ENCODE measurements at places on chromosomes 12 and 14.

DNA sequence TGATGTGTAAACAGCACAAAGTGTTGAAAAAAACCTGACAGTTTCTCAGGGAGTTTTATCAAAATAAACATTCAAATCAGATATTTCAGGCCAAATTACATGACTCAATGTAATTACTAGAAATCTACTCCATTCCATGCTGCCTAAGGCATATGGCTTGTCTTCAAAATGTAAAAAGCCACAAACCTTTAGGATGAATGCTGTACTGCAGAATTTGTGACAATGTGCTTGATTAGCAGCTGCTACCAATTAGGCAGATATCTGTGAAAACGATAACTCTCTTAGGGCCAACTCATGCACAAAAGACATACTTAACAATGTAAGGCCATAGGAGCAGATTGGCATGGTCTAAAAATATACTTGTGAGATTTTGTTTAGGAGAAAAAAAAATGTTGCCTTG lies 267.0 kb downstream of the DACT1 start:
- no peak for DNase-seq

DNA sequence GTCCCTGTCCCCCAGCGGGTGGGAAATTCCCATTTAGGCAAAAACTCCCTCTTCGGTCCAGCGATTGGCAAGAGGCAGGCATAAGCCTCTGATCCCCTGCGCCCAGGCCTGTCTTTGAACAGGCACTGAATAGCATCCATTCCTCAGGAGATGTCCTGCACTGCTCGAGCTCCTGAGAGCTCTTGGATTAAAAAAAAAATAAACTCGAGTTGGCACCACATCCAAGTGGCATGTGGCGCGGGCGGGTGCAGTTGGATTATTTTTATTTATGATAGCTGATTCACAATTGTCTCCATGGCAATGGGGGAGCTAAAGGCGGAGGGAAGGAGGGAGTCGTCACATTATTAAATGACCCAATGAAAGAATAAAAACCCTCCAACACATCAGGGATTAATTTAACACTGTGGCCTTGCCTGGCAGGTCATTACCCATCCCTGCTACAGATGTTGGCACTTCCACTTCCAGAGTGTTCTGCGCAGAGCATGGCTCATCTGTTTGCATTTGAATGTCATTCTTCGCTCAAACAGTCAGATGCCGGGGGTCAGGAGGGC lies 207.2 kb downstream of the AACS start:
- no peak for DNase-seq

DNA sequence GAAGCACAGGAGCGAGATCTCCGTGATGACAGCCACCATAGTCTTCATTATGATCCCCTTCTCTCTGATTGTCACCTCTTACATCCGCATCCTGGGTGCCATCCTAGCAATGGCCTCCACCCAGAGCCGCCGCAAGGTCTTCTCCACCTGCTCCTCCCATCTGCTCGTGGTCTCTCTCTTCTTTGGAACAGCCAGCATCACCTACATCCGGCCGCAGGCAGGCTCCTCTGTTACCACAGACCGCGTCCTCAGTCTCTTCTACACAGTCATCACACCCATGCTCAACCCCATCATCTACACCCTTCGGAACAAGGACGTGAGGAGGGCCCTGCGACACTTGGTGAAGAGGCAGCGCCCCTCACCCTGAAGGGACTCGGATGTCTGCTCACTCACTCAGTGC lies 775 bp downstream of the OR10P1 start:
- no peak for DNase-seq

GRCh38 chr12:75921622-75922289 lies 109.8 kb downstream of the PHLDA1 start:
- no peak for DNase-seq

DNA sequence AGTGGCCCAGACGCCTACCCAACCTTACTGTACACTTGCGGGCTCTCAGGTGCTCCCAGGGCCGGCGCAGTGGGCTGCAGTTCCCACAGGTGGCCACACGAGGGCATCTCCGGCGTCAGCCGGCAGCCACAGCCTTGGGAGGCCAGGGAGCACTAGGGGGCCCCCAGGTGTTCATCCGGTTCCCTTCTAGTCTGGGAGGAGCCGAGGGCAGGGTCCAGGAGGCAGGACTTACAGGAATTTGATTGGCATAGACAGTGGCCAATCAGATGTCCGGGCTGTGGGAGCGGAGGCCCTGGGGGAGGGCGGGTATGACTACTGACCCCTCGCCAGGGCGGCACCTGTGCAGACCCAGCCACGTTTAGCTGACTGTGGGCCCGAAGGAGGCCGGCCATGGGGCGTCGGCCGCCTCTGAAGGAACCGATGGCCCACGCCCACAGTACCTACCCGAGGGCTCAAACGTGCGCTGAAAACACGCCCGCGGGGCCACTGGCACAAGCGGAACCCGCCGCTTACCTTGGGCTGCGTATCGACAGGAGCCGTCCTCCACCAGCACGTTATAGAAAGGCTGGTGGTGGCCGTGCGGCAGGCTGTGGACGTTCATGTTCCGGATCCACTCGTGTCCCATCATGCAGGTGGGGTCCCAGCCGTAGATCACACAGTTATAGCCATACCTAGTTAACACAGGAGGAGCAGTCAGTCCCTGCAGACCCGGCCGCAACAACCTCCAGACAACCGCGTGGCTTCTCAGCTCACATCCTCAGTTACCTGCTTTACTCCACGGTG lies 34.8 kb downstream of the FBXO21 start:
- DNase-seq, result peak; percentile 12

- peak; percentile 83 for DNase-seq
These were observed at the start of gene ABCB9 for GRCh38 chr12:122965851-122966742. Gene ABCB9, minus strand, starts transcription at chr12:122966463. Its CDS starts 6,228 bp downstream, at chr12:122960235.

DNA sequence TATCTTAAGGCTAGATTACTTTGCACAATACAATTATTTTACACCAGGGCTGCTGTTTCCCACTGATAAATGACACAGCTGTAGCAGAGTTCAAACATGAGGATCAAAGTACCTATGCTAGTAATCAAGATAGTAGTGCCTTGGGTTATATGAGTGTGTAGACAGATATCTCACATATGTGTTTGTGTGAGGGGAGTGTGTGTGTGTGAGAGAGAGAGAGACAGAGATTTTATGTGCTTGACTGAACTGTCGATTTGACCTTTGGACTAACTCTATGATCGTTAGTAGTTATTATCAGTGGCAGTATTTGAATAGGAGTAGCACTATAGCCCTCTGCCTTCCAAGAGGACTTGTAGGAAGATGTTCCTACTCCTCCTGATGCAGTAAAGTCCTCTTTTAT lies 15.5 kb downstream of the PLEKHA5 start:
- DNase-seq, result no peak

- no peak for DNase-seq
These were observed 21.6 kb downstream of the EXOC5 start for GRCh38 chr14:57246933-57247657.

GRCh38 chr12:76346236-76346635 lies 2.0 kb downstream of the BBS10 start:
- no peak for DNase-seq

- no peak for DNase-seq
These were observed 90.4 kb downstream of the SRRM4 start for GRCh38 chr12:119071638-119072231.

GRCh38 chr14:52950410-52950897 lies 396 bp downstream of the FERMT2 start:
- no peak for DNase-seq

DNA sequence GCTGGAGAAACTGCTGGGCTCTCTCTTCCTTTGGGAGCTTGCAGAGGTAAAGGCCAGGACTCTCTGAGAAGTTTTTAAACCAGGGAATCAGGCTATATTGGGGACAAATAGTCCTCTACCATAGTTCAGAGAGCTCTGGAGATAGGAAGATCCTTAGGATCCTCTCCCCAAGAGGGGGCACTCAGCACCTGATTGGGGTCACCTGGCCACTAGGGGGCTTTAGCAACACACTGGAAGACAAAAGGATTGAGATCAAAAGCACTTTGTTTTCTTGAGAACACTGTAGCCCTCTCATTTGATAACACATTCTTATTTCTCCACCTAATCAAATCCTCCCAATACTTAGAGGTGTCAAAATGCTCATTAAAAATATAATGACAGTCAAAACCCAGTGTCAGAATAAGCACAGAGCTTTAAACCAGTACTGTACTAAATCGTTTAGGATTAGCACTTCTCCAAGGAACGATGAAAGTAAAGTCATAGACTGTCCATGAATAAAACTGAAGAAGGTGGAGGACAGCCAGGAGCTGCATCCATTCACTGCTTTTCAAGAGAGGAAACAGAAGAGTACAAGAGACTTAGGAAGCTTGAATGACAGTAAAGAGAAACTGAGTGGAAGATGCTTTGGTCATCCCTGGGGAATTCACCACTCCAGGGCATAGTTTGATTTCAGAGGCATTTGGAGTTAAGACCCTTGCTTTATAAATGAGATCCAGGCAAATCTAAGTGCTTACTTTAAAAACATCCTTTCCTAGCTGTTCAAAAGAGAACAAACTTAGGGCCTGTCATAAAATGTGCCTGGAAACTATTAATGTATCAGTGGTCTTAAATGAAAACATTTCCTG lies 26.5 kb downstream of the BMP4 start:
- no peak for DNase-seq

- no peak for DNase-seq
These were observed 33.6 kb downstream of the PRORP start for GRCh38 chr14:35155962-35156361.

DNA sequence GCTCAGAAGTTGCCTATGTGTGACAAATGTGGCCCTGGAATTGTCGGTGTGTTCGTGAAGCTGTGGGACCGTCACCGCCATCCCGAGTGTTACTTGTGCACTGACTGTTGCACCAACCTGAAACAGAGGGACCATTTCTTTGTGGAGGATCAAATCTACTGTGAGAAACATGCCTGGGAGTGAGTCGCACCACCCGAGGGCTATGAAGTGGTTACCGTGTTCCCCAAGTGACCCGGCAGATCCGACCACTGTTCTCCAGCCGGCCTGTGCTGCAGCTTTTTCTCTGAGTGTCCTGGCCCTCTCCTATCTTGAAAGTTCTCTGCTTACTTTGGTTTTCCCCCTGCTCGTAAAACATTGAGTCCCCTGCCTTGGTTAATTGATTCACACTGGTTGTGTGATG lies 65.3 kb downstream of the VCPKMT start:
- no peak for DNase-seq

Measured in stimulated activated CD8-positive, alpha-beta memory T cell treated with anti-CD3 and anti-CD28 coated beads, Interleukin-15, amount 100 ng/mL, for 4 hours (primary cell).